ENCODE measurements at places on chromosomes 12 and 14.

- no peak for DNase-seq
Measured at GRCh38 chr14:37512173-37512572, 82.9 kb downstream of the FOXA1 start.

DNA sequence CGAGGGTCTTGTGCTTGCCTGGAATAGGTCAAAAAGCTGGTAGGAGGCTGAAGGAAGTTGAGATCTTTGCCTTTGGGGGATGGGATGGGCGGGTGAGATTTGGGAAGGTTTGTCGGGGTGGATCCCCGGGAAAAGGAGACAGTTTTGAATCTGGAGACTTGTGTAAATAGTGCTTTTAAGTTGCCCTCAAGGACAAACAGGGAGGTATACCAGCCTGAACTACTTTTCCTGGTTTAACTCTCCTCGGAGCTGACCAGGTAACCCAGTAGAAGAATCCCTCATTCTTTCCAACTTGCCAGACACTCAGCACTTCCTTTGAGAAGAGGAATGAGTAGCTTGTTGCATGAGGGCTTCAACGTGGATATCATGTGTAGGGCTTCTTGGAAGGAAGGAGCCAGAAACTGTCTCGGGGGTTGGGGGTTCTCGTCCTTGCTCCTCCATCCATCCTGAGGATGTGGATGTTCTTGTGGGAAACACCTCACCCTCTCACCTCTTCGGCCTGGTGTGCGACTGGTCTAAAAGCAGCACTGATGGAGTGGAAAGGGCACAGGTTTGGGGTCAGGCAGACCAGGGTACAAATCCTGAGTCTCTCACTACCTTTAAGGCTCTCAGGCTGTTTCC lies 1.9 kb downstream of the TEAD4 start:
- DNase-seq: no peak

- DNase-seq: no peak
Measured at GRCh38 chr14:92924247-92924646, 1.3 kb downstream of the CHGA start.

GRCh38 chr12:126734710-126735109 lies 1532.3 kb upstream of the TMEM132C start:
- DNase-seq: no peak

DNA sequence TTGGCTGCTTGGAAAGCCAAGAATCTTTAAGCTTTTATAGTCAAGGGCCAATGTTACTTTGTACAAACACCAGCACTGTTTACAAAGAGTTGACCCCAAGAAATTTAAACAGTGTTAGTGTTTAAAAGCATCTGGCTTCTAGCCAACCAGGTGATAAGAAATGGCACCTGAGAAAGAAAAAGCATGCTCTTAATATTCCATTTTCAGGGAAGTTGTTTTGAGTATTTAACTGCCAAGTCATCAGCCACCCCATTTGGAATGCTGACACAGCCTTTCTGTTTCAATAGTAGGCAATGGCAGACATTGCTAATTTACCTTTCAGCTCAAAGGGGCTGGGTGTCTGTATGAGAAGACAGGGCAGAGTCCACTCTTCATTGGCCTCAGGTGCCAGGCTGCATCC lies 3.7 kb upstream of the SLC35F4 start:
- no peak for DNase-seq

DNA sequence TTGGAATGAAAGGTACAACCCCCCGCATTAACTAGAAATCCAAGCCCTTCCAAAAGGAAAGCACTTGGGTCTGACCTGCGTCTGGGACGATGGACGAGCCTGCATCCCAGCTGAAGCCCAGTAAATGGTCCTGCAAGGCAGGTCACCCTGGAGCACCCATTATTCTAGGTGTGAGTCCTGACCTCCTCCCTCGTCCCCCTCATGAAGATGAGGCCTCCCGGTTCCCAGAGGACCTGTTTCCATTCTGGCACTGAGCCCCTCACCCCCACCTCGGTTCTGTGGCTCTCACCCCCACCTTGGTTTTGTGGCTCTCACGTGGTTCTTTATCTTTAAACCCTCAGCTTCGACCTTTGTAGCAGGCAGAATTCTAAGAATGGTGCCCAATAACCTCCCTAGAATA lies 7.3 kb downstream of the IFI27 start:
- DNase-seq: peak; percentile 38

DNA sequence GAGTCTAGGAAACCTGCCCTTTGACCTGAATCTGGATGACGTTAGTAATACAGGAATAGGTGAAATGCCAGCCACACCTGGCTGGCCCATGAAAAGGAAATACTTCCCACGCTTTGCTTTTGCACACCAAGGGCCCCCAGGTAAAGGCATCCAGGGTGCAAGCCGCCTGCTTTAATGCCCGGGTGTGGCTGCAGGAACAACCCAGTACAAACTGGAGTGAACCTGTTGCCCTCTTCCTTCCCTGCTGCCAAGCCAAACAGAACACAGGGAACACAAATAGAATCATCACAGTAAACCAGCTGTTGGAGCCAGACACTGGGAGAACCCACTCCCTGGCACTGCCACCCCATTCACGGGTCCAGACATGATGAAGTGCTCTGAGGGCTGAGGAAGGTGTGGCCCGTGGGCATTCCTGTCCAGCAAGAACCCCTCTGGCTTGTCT lies 24.2 kb upstream of the FOS start:
- DNase-seq: no peak

GRCh38 chr12:48717252-48717695 lies 767 bp upstream of the CCNT1 start:
- no peak for DNase-seq

GRCh38 chr14:43872752-43873655 lies 634.1 kb downstream of the FSCB start:
- DNase-seq: no peak

DNA sequence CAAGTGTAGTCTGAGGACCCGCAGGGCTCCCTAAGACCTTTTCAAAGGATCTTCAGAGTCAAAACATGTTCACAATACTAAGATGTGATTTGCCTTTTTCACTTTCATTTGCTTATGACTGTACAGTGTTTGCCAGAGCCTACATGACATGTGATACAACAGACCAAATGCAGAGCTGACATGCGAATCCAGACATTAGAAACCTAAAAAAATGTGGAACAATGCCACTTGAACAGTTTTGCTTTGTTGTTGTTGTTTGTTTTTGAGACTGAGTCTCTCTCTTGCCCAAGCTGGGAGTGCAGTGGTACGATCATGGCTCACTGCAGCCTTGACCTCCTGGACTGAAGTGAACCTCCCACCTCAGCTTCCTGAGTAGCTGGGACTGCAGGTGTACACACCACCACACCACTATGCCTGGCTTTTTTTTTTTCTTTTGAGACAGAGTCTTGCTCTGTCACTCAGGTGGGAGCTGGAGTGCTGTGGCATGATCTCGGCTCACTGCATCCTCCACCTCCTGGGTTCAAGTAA lies 5.3 kb upstream of the RAB35 start:
- DNase-seq: no peak

GRCh38 chr14:23033801-23034497 lies 751 bp downstream of the PSMB5 start:
- DNase-seq: no peak

DNA sequence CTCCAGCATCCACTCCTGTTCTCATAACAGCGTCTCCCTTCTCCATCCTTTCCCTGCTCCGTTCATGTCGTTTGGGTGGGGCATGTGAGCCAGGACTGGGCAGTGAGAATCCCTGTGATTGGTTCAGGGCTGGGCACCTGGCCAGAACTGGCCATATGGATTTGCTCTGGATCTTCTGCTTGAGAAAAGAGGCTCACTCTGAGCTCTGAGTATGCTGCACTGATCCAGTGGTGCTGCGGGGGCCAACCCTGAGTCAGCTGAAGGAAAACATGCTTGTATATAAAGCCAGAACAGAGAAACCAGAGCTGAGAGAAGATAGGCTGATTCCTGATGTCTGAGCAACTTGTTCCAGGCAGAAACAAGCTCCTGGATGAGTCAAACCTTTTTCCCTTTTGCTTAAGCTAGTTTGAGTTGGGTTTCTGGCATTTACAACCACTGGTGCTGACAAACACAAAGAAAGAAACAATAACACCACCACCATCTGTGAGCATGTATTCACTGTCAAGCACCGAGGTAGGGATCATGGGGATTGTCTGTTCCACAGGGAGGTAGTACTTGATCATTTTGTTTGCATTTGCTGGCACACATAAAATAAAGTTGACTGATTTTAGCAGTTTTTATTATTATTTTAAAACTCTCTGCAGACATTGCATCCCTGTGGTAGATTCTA lies 14.0 kb upstream of the HPD start:
- DNase-seq: no peak

DNA sequence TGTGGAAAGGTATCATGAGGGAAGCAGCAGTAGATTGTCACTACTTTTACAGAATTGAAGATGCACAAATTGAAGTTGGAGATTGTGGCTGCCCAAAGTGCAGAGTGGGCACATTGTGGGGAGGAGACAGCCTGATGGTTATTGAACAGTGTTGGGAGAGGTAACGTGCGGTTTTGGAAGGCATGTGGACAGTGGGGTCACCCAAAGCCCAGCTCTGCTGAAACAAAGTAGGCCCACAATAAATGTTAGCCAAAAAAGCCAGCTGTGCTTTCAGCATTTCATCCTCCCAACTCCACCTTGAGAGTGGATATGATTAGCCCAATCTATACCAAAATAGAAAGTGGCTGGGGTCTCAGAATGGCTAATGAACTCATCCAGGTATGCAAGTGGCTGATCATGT lies 96.7 kb downstream of the TMX1 start:
- DNase-seq: no peak

GRCh38 chr14:73338551-73338950 lies 101.2 kb downstream of the PAPLN start:
- no peak for DNase-seq

GRCh38 chr12:101051901-101052550 lies 158.0 kb downstream of the SLC5A8 start:
- no peak for DNase-seq

DNA sequence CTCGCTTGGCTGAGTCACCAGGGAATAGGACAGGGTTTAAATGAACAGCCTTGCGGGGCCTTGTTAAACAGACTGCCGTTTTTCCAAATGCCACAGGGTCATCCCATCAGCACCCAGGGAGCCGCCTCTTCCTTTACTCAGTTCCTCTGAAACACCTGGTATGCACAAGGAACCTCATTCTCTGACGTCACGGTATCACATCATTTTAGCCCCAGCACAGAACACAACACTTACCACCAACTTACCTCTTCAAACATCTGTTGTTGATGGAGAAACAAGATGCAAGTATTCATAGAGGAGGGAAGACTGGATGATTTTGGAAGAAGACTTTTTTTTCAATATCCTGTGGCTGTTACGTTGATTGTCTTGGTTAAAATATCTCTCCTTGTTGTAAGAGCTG lies 535.3 kb upstream of the TMEM132C start:
- no peak for DNase-seq
